ENCODE measurements at places on chromosomes 13 and 19.

DNA sequence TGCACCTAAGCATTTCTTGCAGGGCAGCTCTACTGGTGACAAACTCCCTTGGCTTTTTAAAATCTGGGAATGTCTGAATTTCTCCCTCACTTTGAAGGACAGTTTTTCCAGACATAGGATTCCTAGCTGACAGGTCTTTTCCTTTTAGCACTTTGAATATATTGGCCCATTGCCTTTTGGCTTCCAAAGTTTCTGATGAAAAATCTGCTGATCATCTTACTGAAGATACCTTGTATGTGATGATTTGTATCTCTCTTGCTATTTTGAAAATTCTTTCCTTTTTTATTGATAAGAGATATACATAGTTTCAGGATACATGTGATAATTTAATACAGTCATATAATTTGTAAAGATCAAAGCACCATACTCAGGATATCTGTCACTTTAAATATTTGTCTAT, 211.1 kb downstream of the ZIC5 start:
- DNase-seq, result no peak

GRCh38 chr13:23996456-23996855, 99.2 kb upstream of the C1QTNF9B start:
- DNase-seq, result no peak

GRCh38 chr19:11090997-11091702, 1.9 kb downstream of the LDLR start:
- DNase-seq, result no peak

GRCh38 chr19:35781650-35782049, 6.3 kb downstream of the ARHGAP33 start:
- DNase-seq, result no peak

GRCh38 chr13:105997581-105998550, 537.6 kb downstream of the EFNB2 start:
- DNase-seq, result no peak

DNA sequence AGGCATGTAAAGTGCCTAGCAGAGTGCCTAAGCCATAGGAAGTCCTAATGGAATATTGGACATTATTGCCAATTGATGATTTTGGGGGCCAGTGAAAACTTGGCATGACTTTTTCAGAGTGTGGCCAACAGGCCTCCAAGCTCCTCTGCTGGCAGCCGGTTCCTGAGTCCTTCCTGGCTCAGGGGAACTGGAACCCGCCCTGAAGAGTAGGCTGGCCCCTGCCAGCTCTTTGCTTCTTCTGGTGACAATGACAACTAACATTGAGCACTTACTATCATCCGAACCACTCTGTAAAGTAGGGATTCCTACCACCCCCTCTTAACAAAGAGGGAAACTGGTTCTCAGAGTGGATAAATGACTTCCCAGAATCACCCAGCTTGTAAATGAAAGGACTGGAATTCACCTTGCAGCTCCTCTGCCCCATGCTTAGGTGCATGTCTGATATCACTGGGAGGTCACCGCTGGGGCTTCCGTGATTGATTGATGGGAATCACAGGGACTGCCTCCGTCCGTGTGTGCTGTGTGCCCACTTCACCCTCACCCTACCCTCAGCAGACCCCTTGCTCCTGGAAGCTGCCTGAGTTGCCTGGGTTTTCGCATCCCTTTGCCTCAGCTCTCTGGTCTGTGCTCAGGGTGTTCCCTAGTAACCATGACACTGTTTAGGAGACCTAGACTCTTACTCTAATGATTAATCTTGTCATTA, 50.6 kb downstream of the TNFRSF19 start:
- no peak for DNase-seq

GRCh38 chr19:54414156-54414555, 1.1 kb upstream of the TTYH1 start:
- DNase-seq, result no peak

DNA sequence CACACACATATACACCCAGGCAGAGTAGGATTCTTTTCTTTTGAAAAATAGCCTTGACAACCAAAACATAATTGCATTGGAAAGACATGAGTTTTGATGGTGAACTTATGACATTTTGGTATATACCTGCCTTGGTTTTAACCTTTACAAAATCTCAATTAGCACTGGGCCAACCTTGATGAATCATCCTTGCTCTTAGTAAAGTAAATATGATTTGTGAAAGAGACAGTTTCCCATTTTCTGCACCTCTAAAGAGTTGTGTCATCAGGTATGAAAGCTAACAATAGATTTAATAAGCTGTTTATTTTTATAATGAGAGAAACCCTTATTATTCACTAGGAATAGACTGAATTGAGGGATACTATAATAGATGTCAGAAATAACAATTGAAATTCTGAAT, 15.7 kb upstream of the ENOX1 start:
- no peak for DNase-seq

DNA sequence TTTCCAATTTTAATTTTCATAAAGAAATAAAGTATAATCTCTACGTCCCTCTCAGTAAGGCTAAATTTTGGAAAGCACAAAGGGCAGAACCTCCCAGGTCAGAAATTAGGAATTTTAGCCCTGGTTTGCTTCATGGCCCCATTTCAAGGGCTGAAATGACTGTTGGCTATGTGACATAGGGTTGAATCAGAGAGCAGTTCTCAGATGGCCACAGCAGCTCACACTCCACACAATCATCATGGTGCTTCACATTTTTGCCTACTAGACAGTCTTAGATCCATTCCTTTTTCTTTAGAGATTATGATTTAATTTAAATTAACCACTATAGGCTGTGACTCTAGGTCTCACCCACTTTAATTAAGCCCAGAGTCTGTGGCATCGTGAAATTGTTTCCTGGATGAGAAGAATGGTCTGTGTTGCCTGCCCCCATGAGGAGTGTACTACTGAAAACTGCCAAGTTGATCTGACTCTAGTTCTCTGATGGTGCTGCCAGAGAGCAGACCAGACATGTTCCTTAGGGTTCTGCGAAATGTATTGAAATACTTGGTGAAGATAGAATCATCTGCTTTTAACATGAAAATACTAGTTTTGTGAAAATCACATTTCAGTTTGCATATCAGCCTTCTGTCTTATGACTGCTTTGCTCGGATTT, 57.4 kb downstream of the ESD start:
- DNase-seq, result no peak

GRCh38 chr19:9342610-9343304, 18.8 kb downstream of the ZNF559 start:
- no peak for DNase-seq

GRCh38 chr19:11007962-11008532, 47.2 kb downstream of the SMARCA4 start:
- no peak for DNase-seq

DNA sequence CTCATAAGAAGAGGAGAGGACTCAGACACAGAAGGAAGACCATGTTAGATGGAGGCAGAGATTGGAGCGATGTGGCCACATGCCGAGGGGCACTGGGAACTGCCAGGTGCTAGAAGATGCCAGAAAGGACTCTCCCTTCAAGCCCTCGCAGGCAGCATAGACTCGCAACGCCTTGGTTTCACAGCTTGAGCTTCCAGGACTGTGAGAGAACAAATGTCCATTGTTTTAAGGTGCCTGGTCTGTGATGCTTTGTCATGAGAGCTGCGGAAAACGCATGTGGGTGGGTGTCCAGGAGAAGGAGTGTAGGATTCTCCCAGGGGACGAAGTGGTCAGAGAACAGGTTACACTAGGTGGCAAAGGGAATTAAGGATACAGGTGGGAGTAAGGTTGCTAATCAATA, 125.9 kb upstream of the USP29 start:
- no peak for DNase-seq

- DNase-seq, result no peak
Measured at GRCh38 chr19:31419871-31420445, 70.7 kb upstream of the TSHZ3 start.

DNA sequence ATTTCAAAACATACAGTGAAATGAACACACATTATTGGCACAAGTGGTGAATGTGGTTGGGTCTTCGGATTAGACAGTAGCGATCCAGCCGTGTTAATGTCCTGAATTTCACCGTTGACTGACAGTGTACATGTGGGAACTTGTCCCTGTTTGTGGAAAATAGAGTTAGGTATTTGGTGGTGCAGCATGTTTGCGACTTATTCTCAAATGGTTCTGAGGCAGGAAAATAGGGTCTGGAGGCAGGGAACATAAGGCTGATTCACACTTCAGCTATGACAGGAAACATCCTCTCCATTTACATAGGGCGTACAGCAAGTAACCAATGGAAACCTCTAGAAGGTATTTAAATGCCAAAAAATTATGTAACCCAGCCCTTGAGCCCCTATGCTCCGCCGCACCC, 4.2 kb downstream of the LGALS7B start:
- no peak for DNase-seq

DNA sequence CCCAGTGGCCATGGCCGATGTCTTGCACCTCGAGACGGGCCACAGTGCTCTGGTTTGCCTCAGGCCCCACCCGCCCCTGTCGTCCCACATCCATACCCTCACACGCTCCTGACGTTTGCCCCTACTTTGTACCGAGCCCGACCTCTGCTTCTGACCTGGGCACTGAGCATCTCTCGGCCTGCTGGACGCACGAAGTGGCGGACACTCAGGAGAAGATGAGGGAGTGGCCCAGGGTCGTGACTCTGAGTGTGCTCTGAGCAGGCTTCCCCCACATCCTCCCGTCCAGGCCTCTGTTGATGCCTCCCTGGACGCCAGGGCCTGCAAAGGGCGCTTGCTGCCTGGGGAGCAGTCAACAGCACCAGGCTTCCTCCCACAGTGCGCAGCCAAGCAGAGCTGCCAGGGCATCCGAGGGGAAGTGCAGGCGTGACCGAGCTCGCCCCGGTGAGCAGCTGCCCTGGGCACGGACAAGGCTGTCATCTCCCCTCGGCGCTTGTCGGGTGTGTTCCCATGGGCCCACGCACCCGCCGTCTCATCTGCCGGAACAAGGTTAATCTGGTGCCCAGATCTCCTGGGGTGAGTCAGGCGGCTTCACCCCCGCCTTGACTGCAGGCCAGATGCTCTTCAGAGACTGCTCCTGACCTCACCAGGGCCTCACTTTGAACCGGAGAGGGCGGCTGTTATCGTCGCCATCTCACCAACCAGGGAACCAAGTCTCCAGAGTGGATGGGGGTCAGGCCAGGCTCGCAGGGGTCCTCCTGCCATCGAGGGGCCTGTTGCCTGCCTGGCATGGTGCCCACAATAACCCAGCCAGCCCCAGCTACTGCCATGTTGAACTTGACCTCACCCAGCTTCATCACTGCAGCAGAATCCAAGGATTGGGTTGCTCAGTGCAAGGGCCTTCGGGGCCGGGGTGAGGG, 27.2 kb downstream of the COMP start:
- no peak for DNase-seq

- DNase-seq, result no peak
Measured at GRCh38 chr19:41414461-41414860, 12.7 kb downstream of the B3GNT8 start.

DNA sequence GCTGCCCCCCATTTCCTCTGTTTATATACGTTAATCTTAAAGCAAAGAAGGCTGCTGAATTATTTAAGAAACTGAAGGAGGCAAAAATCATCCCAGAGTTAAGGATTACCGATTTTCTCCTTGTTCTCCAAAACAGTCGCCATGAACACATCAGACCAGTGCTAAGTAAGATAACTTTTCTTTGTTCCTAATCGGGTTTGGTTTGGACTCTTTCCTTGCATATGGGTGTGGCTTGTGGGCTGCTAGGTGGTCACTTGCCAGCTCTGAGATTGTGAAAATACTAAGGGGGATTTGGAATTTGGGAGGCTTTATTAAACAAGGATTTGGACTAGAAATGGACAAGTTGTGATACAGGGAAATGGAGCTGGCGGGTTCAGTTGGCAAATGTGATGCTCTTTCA, 212.1 kb downstream of the OXGR1 start:
- DNase-seq, result no peak

DNA sequence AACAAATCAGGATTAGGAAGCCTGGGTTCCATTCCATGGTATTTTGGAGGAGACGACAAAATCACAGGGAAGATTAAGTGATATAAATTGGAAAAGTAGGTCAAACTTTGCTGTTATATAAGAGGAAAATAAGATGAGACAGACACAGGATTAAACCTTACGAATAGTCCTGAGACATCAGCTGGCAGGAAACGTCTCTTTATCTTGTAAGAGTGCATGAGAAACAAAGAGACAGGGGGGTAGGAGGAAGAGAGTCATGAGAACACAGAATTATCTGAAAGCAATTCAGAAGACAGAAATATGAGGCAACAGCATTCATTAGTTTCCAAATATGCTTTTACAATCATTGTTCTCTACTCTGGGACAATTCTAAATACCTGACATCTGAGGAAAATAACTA, 310.6 kb upstream of the MIR17HG start:
- DNase-seq, result no peak

DNA sequence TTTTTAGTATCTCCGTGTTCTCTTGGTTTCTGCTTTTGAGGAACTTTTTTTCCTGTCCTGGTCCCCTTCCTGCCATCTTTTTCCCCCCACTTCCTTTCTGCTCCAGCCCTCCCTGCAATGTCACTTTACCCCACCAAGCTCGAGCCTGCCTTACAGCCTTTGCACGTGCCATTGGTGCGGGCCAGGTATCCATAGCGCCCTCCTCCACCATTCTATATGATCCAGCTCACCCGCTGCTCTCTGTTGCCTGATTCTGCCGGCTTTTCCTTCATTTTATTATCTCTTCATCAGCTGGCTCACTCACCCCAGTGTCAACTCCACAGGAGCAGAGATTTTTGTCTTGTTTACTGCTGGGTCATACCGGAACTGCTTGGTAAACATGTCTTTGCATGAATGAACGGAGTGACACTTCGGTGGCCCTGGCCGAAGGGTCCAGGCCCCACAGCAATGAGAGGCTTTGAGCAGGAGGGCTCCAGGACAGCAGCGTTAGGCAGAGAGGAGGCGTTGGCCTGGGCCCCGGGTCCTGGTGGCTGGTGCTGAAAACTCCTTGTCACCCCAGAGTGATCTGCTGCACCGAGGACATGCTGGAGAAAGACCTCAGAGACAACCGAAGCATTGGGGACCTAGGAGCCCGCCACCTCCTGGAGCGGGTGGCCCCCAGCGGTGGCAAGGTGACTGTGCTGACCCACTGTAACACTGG, 1.2 kb downstream of the MRI1 start:
- DNase-seq, result no peak

DNA sequence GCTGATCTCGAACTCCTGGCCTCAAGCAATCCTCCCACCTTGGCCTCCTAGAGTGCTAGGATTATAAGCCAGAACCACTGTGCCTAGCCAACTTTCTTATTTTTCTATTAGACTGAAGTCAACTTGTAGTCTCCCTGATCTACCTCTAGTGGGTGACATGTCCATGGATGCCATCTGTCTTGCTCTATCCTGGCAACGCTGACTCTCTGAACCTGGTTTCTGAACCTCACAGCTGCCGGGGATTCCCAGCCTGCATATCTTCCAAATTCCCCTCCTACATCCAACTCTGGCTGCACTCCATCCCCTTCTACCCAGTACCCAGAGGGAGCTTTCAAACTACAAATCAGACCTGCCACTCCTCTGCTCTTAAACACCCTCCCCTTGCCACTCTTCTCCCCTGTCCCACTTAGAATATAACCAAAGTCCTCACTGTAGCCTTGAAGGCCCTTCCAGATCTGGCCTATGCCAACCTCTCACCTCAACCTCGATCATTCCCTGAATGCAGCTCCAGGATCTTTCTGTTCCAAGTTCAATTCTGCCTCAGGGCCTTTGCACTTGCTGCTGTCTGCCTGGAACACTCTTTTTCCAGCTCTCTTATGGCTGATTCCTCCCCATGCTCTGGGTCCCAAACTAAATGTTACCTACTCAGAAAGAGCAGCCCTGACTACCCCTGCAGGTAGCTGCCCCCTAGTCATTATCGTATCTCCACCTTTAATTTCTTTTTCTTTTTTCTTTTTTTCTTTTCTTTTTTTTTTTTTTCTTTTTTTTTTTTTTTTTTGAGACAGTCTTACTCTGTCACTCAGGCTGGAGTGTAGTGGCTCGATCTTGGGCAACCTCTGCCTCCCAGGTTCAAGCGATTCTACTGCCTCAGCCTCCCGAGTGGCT, 2.2 kb downstream of the CLIP3 start:
- DNase-seq, result no peak

- no peak for DNase-seq
Measured at GRCh38 chr19:47363758-47364531, 14.8 kb downstream of the DHX34 start.
